ENCODE measurements at places on chromosomes 1 and 21. TPM values are rescaled to one million over a fixed set of nuclear protein-coding genes. Genes with fewer than 3 reads are reported as not detected.

ZMYND12 gene
- 2.7 TPM for total RNA-seq

FLG2 gene
- total RNA-seq, result not detected

OR14A2 gene
- total RNA-seq, result not detected

NTMT2 gene
- total RNA-seq, result not detected

KCNA3 gene
- total RNA-seq, result 3.6 TPM

GPR37L1 gene
- total RNA-seq, result 0.10 TPM

KRTAP7-1 gene
- not detected for total RNA-seq

LY9 gene
- 3.2 TPM for total RNA-seq

DNA sequence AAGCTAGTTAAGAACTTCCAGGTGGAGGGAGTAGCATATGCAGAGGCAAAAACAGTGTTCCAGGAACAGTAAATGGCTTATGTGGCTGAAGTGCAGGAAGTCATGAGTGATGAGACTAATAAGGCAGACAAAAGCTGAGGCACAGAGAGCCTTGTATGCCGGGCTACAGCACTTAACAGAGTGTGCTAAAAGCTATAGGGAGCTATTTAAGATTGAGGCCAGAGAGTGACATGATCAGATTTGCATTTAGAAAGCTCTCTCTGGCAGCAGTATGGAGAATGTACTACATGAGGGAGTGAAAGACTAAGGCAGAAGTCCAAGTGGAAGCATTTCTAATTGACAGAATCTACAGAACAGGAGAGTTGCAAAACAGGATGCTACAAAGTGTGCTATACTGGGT is 38.6 kb downstream of the WASF2 start:
- no peak for DNase-seq

DNA sequence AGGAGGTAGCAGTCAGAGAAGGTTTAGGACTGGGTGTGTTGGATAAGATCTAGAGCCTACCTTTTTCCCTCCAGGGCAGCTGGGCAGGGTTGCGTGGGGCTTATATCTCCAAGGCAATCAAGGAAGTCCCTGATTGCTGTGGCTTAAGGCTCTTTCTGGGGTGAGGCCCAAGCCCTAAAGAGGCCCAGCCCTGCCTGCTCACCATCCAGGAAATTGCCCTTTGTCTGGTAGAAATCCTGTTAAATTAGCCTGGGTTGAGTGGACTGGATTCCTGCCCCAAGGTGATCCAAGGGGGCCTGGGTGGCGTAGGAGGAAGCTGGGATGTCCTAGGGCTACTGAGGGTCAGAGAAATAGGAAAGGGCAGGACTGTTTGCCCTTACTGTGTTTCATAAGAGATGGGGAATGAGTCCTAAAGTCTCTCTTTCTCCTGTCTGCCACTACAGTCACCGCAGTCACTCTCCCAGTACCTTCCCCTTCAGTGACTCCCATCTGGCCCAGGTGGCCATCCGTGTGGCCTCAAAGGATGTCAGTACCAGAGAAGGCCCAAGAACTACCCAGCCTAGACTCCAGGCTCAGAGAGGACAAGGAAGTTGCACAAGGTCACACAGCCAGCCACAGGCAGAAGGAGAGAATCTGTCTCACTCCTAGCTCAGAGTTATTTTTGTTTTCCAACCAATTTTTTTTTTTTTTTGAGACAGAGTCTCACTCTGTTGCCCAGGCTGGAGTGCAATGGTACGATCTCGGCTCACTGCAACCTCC is 25.8 kb downstream of the MFSD2A start:
- peak; percentile 68 for DNase-seq

DNA sequence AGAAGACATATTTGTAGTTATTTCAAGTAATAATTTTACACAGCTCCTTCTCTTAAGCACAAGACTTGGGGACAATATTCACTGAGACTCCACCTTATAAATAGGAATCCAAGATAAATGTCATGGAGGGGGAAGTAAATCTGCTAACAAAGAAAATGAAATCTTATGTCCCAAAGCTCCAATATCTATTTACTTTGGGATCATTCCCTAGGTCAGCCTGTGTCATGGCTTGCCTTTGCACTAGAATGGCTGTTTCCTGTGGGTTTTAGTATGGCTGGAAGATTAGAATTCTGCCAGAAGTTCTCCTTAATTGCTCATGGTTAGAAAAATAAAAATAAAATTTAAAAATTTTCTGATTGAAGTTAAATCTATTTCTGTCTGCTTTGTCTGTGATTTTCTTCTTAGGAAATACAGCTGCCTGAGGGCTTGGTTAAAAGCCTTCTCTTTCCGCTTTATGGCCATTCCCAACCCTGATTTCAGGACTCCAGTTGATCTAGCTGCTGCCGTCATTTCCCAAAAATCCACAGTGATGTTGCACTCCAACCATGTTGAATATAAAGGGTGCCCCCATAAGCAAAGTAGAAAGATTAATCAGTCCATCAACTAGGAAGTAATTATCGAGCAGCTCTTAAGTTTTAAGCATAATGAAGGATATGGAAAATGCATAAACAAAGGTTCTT is 326.4 kb upstream of the LYPLAL1 start:
- no peak for DNase-seq

- DNase-seq, result no peak
Measured at GRCh38 chr1:244674446-244674845, 21.5 kb downstream of the DESI2 start.

DNA sequence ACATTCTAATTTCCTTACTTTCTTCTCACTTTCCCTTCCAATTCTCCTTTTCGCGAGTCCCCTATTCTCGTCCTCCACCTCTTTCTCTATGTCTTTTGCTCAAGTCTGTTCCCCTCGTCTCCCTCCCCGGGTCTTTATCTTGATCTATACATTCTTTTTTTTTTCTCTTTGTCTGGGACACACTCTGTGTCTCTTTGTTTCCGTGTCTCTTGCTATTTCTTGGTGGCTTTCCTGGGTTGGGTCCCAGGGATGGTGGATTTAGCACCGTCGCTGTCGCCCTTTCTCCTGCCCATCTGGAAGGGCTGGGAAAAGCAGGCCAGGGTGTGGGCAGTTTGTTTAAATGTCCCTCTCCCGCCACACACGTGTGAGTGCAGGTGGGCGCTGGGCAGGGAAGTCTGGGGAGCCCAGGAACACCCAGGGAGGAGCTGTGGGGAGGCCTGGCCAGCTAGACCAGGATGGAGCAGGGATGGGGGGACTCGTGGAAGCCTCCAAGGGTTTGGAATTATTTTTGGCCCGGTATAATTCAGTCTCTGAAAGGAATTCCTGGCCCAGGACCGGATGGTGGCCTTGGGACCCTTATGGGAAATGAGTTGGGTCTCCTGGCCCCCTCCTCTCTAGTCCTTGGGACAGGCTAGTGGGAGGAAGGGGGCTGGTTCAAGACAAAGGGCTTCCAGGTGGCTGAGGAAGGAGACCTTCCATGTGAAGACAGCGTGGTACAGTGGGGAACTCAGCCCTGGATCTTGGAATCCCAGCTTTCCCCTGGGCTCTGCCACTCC is 9.5 kb upstream of the ID3 start:
- DNase-seq, result no peak

DNA sequence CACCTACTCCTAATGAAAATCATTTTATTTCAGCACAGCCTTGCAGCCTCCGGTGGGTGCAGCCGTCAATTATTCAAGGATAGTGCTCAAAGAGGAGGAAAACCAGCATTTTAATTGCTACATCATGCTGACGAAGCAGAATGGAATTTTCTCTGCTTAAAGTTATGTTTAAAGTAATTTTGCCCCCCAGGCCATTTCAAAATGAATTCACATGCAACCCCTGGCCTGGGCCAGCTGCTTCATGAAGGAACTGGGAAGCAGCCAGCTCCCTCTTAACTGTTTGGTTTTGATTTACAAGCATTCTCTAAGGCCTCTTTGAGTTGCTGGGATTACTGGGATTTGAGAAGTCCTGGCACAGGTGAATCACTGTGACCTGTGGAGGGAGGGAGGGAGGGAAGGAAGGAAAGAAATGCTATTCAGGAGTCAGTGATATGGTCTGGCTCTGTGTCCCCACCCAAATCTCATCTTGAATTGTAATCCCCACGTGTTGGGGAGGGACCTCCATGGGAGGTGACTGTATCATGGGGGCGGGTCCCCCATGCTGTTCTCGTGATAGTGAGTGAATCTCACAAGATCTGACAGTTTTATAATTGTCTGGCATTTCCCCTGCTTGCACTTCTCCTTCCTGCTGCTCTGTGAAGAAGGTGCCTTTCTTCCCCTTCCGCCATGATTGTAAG is 66.0 kb downstream of the PGBD5 start:
- DNase-seq, result no peak

DNA sequence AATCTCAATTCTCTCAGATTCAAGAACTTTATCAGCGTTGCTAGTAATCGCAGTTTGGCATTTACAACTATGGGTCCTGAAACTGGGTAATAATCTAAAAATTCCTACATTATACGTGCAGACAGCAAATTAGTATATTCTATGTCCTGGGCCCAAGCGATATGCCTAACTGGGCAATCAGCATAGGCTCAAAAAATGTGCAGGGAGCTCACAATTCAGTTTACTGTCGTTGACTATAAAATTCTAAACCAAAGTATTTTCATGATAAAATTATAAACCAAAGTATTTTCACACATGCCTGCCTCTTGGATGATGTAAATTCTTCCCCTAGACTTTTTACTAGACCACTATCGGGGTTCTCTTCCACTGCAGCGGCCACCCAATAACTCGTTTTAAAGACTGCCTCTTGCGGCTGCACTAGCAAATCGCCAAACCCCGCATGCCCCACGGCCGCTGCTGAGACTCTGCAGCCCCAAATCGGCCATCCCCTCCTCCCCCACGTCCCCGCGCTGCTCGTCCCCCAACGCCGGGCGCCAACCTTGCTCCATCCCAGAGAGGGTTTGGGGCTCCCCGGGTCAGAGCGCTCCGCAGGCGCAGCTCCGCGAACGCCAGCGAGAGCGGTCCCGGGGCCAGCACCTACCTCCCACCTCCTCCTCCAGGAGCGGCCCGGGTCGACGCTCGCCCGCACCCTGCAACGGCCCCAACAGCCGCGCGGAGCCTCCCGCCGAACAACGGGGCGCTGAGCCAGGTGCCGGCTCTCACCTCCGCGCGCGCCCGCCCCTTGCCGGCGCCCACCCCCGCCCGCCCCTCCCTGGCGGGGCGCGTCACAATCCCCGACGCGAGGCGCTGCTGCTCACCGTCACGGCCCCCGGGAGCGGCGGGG is 506 bp downstream of the SSX2IP start:
- DNase-seq, result peak; percentile 68

- DNase-seq, result no peak
Measured at GRCh38 chr1:198116069-198116468, 40.7 kb upstream of the NEK7 start.

- no peak for DNase-seq
Measured at GRCh38 chr21:28770867-28771661, 221.6 kb downstream of the LTN1 start.

DNA sequence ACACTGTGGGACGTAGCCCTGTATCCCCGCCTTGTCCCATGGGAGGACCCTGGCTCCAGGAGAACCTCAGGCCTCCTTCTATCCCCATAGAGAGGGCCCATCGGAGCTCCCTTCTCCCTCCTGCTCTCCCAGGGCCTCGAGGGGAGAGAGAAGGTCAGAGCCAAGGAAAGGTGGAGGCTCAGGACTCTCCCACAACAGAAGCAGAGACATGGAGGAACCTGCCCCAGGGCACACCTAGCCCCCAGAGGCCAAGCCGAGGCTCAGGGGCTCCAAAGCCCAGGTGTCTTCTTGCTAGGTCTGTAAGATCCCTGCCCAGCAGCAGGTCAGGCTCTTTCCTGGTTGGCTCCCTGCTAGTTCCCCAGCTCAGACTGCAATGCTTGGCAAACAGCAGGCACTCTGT is 34.4 kb upstream of the ARF1 start:
- no peak for DNase-seq

GRCh38 chr21:41018431-41018830 is 149.5 kb upstream of the BACE2 start:
- no peak for DNase-seq

DNA sequence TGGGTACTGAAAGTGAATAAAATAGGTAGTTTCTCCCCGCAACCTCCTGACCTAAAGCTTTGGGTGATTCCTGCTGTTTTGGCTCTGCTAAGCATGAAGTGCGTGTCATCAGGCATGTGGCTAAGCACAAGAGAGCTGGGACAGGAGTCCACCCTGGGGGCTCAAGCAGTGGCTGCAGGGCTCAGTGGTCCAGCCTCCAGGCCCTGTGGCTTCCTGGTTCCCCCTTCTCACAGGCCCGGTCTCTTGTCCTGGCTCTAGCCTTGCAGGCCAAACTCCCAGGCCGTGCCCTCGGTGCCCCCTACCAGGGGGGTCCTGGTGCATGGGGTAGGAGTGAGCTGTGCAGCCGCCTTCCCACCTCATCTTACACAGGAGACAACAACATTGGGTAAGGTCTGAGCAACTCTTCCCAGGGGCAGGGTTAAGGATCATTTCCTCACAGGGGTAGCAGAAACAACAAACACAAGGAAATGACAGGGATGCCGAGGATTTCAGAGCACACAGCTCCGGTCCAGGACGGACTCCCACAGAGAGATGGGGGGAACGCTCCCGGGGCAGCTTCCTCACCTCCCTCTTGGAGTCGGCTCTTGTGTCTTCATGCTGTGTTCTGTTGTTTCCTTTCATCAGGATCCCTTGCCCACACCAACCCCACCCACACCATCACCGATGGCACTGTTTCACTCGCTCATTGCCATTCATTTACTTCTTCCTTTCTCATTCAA is 19.8 kb upstream of the SLC2A1 start:
- no peak for DNase-seq

GRCh38 chr1:181985281-181985680 is 76.2 kb downstream of the ZNF648 start:
- no peak for DNase-seq

DNA sequence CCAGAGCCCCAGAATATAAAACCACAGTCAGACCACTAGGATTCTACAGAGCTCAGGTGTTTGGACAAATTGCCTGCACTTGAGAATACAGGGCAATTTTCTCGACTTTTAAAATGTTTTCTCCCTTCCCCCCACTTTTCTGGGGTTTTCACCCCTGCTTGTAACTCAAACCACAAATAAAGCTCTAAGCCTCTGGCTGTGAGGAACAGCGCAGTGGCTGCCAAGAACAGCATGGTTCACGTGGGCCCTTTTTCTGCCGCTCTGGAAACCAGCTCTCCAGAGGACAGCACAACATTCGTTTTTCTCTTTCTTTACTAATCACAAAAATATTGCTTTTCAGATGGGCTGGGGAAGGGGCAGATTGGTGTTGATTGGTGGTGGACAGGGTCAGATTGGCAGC is 102.2 kb upstream of the JUN start:
- DNase-seq, result no peak

DNA sequence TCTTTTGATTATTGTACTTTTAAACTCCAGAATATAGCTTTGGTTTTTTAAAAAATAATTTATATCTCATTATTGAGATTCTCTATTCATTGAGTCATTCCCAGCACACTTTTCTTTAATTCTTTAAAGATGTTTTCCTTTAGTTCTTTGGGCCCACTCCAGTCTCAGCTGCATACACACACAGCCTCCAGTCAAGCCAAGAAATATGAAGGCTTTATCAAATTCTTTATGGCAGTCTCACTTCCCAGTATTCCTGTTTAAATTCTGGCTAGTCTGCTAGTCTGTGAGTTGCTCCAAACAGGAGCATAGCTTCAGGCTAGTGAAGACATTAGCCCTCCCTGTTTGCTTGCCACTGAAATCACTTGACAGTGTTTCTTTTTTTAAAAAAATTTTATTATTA is 61.2 kb downstream of the CRP start:
- DNase-seq, result no peak

Measured in ureter (tissue), 1 donor.